Activated CD8-positive, alpha-beta memory T cell treated with anti-CD3 and anti-CD28 coated beads for 48 hours (primary cell): ENCODE measurements at places on chromosomes 11 and 22.

GRCh38 chr11:21470521-21470920 lies 722.4 kb upstream of the ANO5 start:
- no peak for DNase-seq

DNA sequence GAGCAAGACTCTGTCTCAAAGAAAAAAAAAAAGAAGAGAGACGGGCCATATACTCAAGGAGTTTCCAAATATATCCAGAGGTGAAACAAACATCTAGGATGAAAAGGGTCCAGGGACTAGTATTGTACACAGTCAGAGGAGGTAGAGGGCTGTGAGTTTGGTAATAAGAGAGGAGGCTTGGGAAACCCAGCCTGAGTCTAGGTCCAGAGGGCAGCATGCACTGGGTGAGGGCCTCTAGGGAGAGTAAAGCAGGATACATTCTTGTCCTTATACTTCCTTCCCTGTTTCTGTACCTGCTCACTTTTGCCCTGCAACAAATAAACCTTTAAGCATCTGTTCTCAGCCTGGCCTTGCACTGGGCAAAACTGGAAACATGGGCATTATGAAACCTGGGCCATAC lies 31.5 kb downstream of the STIM1 start:
- no peak for DNase-seq

DNA sequence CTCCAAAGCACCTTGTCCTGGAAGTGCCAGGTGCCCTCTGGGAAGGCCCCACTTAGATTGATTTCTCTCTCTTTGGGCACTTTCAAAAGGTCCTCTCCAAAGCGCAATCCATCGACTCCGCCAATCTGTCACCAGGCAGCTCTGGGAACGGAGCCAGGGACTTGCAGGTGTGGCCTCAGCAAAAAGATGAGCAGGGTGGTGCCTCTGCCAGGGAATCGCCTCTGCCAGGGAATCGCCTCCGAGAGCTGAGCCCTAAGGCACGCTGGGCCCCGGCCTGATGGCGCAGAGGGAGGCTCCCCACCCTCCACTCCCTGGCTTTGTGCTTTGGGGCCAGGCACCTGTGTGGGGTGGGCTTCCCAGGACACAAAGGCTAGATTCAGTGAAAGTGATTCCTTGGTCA lies 1391.3 kb downstream of the TBC1D22A start:
- DNase-seq = no peak

GRCh38 chr11:61509043-61510029 lies 787 bp downstream of the LRRC10B start:
- DNase-seq = peak; percentile 58

DNA sequence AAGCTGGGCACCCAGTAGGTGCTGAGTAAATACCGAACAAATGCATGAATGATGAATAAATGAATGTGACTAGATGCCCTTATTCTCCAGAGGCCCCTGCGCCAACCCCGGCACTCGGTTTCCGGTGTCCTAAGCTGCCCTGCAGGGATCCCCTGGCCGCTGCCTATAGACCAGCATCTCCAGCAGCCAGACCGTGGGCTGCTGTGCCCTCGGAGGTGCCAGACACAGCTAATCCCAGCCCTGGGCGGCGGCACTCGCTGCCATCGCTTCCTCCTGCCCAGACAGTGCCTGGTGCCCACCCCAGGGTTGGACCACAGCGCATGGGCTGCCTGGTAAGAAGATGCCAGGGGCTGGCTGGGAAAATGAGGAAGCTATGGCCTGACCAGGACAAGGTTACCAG lies 15.6 kb downstream of the CREB3L1 start:
- DNase-seq = no peak

DNA sequence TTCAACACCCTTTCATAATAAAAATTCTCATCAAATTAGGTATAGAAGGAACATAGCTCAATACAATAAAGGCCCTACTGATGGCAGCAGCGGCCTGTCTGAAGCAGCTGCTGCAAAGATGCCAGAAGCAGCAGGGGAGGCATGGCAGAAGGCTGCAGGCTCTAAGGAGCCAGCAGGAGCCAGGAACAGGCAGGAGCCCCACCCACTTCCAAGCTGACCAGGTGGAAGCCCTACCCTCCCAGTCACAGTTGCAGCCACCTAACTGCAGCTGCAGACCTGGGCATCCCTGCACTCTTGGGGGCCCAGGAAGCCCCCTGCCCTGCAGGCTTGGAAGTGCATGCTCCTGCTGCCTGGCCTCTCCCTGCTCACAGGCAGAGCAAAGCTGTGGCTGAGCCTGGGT lies 18.2 kb upstream of the OR6A2 start:
- DNase-seq = no peak

GRCh38 chr22:48464246-48464645 lies 1363.4 kb downstream of the BRD1 start:
- no peak for DNase-seq

DNA sequence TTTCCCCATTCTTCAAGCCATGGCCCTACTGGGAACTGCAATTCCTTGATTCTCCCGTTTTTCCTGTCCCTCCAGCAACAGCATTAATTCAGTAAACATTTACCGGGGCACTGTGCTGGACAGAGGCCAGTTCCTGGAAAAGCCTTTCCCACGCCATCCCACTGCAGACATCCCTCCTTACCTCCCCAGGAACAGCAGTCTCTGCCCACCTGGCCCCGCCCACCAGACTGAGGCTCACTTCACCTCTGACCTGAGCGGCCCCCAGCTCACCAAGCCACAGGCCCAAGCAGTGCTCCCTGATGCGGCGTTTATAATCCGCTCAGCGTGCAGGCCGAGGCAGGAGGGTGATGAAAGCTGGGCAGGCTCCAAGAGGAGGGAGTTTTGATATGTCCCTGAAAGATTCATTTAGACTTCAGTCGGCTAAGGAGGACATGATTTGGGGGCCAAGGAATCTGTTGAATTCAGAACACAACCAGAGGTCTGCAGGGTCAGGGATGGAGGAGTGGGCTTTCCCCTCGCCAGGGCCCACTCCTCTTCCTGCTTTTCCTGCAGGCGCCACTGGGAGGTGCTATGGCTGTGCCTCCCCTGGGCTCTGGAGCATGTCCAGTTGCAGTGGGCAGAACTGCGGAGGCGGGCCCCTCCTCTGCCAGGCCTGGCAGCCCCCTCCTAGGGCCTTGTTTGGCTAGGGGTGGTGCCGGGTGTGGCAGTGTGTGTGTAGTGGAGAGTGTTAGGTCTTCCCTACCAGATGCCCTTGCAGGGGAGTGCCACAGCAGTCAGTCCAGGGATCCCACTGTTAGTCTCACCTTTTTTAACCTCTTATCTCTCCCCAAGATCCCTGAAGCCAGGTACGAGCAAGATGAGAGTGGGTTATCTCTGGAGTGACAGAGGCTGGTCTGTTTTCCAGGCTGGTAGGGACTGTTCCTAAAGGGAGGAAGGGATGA lies 1.4 kb upstream of the TAGLN start:
- DNase-seq = no peak

DNA sequence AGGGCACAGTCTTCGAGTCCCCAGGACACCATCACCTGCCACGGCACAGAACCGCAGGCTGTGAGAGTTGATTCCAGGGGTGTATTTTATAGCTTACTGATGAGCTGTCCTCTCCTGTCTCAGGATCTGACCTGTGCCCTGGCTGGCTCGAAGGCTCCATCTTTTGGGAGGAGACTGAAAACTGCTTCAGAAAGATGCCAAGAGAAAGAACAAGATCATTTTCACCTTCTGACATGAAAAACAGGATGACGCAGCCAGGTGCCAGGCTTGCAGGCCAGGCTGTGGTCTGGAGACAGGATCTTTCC lies 2.2 kb downstream of the MRGPRD start:
- no peak for DNase-seq

DNA sequence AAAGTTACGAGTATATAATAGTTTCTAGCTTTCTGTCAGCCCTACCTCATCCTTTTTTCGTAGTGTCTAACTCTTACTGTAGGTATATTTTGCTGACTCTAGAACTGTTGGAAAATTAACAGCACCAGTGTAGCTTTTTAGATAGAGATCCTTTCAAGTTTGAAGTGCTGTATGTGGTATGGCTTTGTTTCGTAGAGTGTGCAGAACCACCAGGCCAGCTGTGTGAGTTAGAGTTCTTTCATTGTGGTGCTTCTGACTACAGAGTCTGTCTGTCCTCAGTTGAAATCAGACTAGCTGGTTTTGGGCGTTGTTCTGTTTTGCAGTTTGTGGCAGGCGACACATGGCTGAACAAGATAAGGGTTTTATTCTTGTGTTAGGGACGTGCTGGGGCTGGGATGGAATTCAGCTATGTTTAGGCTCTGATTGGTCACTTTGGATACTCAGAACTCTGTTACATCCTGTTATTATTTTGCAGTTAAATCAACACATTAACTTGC lies 3.2 kb downstream of the ARHGEF12 start:
- DNase-seq = no peak

GRCh38 chr11:30346068-30346688 lies 23.3 kb downstream of the ARL14EP start:
- no peak for DNase-seq

GRCh38 chr22:23246982-23247766 lies 66.9 kb downstream of the BCR start:
- DNase-seq = no peak

- no peak for DNase-seq
Measured at GRCh38 chr11:34682825-34683224, 61.9 kb downstream of the EHF start.

DNA sequence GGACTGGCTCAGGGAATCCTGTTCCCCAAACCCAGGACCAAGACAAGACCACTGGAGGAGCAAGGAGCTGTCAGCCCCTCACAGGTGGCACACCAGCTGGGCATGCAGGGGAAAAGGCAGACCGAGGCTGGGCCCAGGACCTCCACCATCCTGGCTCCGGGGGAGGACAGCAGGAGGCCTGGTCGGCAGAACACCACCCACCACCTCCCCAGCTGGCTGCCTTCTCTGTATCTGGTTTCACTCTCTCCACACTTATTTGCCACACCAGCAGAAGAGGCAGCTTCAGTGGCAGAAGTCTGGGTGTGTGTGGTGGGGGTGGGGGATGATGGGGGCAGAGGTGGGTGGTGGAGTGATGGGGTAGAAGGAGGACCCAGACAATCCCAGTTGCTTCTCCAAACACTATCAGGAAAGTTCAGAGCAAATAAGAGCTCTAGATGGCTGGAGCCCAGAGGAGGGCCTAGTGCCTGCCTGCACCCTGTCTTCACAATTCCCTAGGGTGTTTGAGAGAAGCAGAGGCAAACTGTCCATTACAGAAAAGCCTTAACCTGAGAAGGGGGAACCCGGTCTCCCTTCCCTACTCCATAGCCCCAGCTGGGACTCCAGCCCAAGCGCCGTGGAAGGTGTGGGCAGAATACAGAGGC lies 51.9 kb upstream of the CDON start:
- no peak for DNase-seq

- no peak for DNase-seq
Measured at GRCh38 chr11:77799338-77799737, 21.2 kb downstream of the RSF1 start.

- no peak for DNase-seq
Measured at GRCh38 chr11:44312876-44313275, 2.9 kb upstream of the ALX4 start.

DNA sequence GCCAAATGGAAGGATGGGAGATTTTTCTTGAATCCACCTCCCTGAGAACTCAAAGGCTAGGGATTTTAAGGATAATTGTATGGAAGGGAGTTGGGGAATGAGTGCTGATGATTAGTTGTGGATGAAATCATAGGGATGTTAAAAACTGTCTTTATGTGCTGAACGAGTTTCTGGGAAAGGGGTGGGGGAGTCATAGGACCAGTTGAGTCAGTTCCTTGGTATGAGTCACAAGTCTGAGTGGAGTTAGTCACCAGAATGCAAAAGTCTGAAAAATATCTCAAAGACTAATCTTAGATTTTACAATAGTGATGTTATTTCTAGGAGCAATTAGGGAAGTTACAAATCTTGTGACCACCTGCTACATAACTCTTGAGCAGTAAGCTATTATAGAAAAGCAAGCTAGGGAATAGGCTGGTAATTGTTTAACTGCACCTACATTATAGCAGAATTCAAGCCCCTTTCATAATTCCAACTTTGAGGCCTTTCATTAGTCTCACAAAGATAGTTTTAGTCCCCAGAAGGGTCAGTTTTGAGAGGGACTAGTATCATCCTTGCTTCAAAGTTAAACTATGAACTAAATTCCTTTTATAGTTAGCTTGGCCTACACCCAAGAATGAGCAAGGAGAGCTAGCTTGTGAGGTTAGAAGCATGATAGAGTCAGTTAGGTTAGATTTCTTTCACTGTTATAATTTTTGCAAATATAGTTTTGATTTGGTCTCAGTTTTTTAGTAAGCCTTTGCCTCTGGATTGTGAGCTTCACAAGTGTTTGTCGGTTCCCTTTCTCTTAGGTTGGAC lies 668.0 kb downstream of the ETS1 start:
- DNase-seq = no peak

DNA sequence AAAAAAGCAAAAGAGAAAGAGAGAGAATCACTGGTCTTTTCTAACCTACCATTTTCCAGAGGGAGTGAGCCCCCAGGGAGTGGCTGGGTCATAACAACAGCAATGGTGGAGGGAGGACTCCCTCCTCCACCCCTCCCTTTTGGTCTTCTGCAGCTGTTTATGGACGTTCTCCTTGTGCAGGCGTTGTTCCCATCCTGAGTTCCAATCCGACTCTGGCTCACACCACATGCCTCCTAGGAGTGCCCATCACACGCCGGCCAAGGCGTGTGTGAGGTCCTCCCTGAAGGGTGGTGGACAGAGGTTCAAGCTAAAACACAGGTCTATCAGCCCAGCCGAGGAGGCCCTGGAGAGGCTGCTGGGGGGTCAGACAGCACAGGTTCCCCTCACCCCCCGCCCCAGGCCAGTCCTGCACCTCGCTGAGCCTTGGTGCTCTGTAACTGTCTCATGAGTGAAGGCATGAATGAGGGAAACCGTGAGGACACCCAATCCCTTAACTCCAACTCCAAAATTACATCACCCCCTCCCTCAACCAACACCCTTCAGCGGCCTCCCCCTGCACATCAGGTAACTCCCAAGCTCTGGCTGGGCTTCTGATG lies 29.4 kb downstream of the IFT27 start:
- DNase-seq = no peak

DNA sequence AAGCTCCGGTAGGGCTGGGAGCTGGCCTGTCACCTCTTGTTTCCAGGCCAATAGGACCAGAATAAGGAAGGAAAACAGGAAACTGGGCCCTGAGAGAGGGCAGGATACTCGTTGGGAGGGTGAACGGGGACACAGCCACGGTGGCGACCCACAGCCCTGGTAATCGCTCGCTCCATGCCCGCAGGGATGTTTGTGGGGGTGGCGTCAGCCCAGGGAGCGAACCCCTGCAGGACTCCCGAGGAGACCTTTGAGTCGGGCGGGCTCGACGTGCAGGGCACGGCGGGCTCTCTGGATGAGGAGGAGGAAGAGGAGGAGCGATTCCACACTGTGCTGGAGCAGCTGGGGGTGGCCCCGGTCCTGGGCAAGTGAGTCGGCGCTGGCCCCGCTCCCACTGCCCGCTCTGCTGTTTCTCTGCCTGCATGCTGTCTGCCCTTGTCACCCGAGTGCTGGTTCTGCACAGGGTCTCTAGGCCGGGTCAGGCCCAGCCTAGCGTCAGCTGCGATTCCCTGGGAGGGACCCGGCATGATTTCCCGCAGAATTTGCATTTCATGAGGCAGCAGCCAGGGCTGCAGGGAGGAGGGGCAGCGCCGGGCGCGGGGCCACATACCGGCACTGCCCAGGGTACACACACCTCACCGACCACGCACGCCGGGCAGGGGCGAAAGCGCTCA lies 1.6 kb downstream of the CRACR2B start:
- DNase-seq = no peak

GRCh38 chr22:36356708-36357624 lies 30.8 kb downstream of the MYH9 start:
- DNase-seq = no peak
